Stimulated activated CD8-positive, alpha-beta memory T cell treated with anti-CD3 and anti-CD28 coated beads, Interleukin-4, amount 100 ng/mL, for 24 hours (primary cell): ENCODE measurements at places on chromosomes 16 and 17.

GRCh38 chr17:80901319-80901718 lies 90.3 kb upstream of the CHMP6 start:
- no peak for DNase-seq

DNA sequence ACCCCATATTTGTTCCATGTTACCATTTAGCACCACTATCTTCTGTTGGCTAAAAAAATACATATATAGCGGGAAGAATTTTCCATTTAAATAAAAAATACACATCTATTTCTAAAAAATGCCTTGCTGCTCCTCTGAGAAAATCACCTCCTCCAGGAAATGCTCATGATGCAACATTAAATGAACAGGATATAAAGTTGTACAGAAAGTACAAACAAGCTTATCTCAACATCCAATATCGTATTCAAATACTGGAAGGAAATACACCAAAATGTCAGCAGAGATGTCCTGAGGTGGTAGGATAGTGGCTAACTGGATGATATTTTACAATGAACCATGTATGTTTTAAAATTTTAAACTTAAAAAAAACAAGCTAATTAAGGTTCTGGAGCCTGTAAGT lies 21.3 kb downstream of the GNA13 start:
- no peak for DNase-seq

DNA sequence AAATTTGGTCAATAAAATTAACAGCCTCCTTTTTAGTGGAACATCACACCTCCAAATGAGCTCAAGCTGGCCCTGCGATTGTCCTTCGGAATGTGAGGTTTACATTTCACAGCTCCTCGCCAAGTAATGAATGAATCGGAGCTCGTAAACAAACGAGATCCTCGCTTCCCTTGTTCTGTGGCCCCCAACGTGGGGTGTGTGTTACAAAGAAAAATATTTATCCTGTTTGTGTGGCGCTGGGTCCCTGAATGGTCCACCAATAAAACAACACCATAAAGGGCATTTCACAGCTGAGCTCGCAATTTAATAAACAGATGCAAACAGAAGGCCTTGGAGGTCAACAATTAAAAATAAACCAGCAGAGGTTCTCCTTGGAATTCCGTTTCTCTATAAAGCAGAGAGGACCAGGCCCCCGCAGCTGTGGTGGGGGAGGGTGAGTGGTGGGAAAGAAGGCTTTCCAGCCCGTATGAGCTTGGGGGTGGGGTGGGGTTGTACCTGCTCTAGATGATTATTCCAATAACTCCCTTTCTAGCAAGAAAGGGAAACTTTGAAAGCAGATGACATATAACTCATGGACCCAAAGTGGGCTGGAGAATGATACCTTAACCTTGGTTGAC lies 393.9 kb upstream of the SALL1 start:
- no peak for DNase-seq

GRCh38 chr16:79452671-79453070 lies 147.9 kb downstream of the MAF start:
- no peak for DNase-seq

DNA sequence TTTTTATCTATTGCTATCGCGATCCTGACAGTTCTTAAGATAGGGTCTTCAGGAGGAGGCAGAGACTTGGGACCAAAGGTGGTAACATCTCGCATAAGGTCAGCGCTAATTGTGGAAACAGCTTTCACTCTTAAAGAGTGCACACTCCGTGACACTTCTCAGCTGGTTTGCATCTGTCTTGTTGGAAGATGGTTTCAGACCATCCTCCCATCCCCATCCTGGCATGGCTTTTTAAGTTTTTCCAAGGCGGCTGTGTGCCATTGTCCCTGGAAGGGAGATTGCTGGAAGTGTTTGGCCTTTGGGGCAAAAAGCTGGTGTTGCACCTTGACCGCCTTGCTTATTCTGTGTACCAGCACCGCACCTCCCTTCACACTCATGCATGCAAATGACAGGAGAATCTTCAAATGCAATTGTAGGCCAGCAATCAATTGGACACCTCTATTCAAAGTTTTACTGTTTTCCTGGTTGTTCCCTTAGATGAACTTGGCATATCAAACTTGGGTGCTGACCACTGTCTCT lies 1.5 kb downstream of the SOCS7 start:
- DNase-seq = no peak
